ENCODE measurements at places on chromosomes 1 and 21. TPM values are rescaled to one million over a fixed set of nuclear protein-coding genes. Genes with fewer than 3 reads are reported as not detected.

DNA sequence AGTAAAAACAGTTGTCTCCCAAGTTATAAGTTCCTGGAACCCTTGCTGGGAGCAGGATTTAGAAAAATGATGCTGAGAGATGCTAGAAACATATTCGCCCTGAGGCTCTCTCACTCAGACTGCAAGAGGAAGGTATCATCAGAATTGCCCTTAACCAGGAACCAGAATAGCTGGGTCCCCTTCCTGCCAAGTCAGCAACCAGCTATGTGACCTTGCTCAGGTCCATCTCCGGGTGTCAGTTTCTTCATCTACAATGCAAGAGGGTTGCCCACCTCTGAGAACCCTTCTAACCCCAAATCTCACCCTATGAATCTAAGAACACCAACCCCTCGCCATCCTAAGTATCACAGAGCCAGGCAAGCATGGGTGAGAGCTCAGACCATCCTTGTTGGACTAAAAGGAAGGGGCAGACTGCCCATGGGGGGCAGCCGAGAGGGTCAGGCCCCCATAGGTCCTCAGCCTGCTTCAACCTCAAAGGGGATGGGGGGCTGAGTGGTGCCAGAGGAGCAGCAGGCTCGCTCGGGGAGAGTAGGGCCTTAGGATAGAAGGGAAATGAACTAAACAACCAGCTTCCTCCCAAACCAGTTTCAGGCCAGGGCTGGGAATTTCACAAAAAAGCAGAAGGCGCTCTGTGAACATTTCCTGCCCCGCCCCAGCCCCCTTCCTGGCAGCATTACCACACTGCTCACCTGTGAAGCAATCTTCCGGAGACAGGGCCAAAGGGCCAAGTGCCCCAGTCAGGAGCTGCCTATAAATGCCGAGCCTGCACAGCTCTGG lies 390 bp upstream of the S100A9 start:
- no peak for DNase-seq

GRCh38 chr1:98157524-98158313 lies 236.9 kb upstream of the DPYD start:
- no peak for DNase-seq

DNA sequence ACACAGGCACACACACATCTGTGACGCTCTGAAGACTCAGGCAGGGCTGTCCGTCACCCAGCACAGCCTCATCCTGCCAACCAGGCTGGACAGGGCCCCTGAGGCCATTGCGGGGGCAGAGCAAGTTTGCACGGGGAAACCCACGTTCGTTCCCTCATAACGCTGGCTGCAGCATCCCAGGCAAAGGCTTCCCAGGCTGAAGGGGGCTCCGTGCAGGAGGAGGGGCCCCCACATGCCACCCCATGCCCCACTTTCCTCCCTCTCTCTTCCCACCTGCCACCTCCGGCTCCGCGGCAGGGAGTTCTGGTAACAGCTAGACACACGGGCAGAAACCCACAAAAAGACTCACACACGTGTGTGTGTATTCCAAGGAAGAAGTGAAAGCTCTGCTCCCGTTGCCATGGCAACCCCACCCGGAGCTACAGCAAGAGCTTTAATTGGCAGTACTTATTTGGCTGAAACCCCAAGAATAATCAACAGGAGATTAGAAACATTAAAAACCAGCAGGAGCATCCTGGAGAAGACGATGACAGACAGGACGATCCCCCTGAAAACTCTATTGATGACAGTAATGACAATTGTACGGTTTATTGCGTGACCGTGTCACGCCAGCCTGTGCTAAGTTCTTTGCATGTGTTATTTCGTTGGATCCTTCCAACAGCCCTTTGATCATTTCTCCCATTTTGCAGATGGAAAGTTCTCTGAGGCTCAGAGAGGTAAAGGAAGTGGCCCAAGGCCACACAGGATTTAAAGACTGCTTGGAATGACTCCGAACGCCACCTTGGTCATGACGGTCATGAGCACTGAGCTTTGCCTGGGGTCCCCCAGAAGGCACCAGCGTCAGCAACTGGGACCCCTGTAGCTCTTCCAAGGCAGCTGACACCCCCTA lies 247.1 kb downstream of the NPHP4 start:
- DNase-seq: no peak

GRCh38 chr1:154750681-154751665 lies 119.1 kb downstream of the KCNN3 start:
- no peak for DNase-seq

IL23R gene
- total RNA-seq: not detected

RUNX1 gene
- total RNA-seq: 1.7 TPM

LIN28A gene
- total RNA-seq: not detected

OR2L5 gene
- not detected for total RNA-seq

GRCh38 chr1:4971666-4972065 lies 317.3 kb downstream of the AJAP1 start:
- DNase-seq: no peak

GRCh38 chr1:216222288-216222687 lies 201.0 kb downstream of the USH2A start:
- no peak for DNase-seq

CAPN8 gene
- total RNA-seq: not detected

NPHS2 gene
- total RNA-seq: not detected

DCDC2B gene
- not detected for total RNA-seq

- no peak for DNase-seq
These were observed 1643.8 kb downstream of the MRPL39 start for GRCh38 chr21:23963454-23963853.

Measured in dermis blood vessel endothelial cell (primary cell).